ENCODE measurements at places on chromosomes 1 and 21.

DNA sequence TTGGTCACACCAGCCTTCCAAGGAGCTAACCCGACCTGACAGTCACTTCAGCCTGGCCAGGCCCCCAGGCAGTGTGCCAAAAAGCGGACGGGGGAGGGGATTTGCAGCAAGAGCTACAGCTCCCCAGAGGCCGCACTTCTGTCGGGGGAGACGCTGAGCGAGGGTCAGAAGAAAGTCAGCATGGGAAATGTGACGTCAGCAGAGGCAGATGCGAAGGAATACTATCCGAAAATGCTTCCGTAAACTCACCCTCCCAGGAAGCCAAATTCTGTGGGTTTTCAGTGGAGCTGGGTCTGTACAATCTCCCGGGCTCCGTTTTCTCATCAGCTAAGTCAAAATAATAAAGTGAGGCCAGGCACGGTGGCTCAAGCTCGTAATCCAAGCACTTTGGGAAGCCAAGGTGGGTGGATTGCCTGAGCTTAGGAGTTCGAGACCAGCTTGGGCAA lies 28.5 kb upstream of the ECE1 start:
- no peak for DNase-seq

GRCh38 chr1:109959974-109960744 lies 24.4 kb upstream of the AHCYL1 start:
- DNase-seq, result peak; percentile 48

GRCh38 chr1:40606978-40607377 lies 58.5 kb downstream of the RIMS3 start:
- no peak for DNase-seq

DNA sequence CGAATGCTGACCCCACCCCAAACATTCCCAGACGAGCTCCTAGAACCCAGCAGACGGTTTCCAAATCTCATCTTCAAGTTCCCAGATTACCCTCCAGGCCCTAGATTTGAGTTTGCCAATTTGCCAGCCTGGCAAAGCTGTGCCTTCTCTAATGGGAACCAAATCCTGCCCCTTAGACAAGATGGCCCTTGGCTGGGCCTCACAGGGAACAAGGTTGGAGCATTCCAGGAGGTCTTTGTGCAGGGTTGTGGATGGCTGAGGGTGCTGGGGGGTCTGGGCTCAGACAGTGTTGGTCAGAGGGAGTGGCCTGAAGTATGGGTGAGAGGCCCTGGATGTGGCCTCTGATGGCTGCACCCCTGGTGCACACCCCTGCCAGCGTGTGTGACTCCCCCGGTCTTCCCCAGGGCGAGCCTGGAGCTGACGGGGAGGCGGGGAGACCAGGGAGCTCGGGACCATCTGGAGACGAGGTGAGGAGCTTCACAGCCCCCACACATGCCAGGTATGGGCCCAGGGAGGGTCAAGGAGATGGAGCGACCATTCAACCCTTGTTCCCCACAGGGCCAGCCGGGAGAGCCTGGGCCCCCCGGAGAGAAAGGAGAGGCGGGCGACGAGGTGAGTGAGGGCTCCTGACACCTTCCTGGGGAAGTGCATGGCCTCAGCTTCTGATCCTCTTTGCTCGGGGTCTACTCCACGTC lies 10.2 kb downstream of the COL6A1 start:
- DNase-seq, result no peak

GRCh38 chr1:208874915-208875314 lies 630.7 kb upstream of the PLXNA2 start:
- DNase-seq, result no peak

DNA sequence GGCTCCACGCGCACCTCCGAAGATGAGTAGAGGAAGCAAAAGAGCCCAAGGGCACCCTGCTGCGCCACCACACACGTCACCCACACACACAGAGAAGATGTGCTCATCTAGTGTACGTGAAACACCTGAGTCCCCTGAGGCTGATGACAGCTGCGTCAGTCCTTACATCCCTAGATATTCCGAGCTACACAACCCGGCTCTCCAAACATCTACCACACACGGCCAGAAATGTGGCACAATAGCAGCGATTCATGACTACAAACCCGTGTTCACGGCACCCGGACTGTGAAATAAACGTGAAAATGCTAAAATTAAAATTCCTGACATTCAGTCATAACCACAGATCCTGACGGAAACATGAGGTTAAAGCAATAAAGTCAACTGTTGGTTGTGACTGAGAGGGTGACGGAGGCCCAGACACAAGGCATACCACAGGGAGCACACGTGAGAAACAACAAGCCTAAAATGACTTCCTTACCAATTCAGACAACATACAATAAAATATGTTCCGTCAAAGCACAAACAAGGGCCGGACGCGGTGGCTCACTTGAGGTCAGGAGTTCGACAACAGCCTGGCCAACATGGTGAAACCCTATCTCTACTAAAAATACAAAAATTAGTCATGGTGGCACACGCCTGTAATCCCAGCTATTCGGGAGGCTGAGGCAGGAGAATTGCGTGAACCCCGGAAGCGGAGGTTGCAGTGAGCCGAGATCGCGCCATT lies 7.3 kb downstream of the SSU72 start:
- DNase-seq, result no peak

GRCh38 chr1:978069-978834 lies 3.6 kb downstream of the PERM1 start:
- DNase-seq, result no peak

DNA sequence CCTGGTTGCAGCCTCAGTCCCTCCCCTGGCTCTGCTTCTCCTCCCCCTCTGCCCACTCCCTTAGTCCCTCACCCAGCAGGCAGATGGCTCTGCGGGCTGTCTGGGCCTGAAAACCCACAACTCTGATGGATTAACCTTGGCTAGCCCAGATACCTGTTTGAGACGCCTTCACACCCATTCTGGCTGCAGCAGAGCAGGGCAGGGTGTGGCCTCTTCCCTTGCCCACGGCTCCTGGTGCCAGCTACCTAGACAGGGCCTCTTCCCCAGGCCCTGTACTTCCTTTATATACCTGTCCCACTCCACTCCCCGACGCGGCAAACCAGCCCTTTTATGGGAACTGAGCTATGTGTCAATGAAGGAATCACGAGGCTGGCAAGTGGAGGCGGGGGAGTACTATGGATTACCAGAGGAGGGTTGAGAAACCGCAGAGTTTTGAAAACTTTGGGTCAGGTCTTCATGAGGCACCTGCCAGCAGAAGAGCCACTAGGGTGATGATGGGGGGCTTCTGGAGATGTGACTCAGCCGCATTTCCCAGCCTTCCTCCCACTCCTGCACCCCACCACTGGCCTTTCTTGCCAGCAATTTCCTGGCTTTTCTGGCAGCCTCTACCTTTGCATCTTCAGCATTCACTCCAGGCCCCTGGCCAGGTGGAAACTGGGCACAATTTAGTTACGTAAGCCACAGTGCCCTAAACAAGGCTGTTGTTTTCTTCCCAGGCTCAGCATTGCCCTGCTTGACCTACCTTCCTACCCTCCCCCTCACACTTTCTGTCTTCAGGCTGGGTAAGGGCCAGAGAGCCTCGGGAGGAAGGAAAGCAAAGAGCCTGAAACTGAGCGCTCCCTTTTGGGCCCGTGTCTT lies at the start of gene CHI3L1:
CHI3L1 (minus strand) TSS at position 259 of the 858 bp plus-strand sequence; CDS start at position 178, 81 bp downstream.
- no peak for DNase-seq

GRCh38 chr1:8152731-8153702 lies 126.9 kb upstream of the ERRFI1 start:
- no peak for DNase-seq

GRCh38 chr1:241654641-241655040 lies 2.6 kb downstream of the WDR64 start:
- DNase-seq, result no peak

DNA sequence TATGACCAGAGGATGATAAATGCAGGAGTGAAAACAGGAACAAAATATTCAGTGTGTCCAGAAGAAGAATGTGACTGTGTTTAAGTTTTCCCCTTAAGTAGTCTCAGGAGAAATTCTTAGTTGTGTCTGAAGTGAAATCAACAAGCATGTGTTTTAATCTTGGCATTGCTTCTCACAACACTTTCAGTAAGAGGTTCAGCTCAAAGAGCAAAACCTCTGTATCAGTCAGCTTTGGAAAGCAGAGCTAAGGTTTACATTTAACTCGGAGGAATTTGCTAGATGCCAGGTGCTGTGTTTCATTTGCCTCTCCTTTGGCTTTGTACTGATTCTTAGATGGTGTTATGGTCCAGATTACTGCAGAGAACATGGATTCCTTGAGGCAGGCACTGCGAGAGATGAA lies 28.6 kb downstream of the CC2D1B start:
- no peak for DNase-seq

DNA sequence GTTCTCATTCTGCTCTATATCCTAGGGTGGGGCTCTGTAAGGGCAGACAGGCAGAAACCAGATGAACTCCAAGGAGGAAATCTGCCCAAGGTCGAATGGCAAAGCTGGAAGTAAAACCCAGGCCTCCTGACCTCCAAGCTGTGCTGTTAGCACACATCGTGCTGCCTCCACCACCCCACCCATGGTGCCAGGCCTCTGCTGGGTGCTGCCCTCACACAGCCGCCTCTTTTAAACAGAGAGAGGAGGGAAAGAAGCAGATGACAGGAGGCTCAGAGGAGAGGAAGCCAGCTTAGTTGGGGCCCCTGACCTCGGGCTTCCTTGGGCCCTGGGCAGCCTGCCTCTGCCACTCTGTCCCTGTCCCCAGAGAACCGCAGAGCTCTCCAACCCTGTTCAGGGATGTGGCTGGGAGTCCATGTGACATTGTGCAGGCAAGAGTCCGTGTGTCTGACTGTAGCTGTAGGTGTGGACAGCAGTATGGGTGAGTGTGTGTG lies 1.1 kb downstream of the SYNC start:
- no peak for DNase-seq

- DNase-seq, result no peak
Observed at GRCh38 chr1:89739013-89739843, 81.6 kb upstream of the LRRC8D start.

- DNase-seq, result no peak
Observed at GRCh38 chr1:97441966-97442365, 478.9 kb downstream of the DPYD start.

- peak; percentile 81 for DNase-seq
Observed at GRCh38 chr1:37476460-37477197, 2.2 kb downstream of the ZC3H12A start.

DNA sequence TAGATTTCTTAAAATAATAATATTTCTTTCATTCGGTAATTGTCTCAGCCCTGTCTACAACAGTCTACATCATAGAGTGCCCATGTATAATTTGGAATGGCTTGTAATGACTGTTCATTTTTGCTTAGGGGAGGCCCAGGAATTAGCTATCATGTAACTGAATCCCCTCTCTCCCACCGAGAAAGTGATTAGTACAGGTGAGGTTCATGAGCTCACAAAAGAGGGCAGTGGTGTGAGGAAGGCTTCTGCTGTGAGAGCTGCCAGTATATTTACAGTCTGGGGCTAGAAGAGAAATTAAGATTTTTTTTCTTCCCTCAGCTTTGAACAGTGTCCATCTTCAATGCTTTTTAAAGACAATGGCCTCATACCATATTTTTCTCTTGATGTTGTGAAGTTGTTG lies 340.7 kb downstream of the ADGRL2 start:
- no peak for DNase-seq

DNA sequence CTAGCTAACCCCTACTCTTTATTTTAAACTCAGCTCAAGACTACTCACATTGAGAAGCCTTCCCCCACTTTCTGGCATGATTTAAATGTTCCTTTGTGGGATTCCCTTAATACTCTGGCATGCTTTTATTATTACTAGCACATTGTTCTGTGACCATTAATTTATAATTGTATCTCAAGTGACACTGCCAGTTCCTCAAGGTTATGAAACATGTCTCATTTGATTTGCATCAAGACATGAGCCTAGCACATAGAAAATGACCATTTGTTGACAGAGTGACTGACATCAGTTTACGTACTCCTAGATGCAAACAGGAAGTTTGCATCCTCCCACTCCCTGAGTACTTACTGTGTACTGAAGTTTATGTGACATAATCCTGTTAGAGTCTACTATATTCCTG lies 15.2 kb downstream of the RGS4 start:
- no peak for DNase-seq

DNA sequence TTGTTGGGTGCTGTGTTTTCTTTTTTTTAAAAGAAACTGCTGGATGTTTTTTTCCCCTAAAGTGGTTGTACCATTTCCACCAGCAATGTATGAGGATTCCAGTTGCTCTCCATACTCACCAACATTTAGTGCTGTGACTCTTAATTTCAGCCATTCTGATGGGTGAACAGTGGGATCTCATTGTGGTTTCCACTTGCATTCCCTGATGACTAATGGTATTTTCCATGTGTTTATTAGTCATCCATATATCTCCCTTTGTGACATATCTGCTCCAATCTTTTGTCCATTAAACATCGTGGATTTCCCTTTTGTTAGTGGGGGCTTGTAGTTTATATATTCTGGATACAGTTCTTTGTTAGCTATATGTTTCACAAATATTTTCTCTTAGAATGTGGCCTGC lies 206.0 kb downstream of the CAMTA1 start:
- no peak for DNase-seq

GRCh38 chr1:201261771-201262547 lies 21.3 kb upstream of the PKP1 start:
- no peak for DNase-seq

DNA sequence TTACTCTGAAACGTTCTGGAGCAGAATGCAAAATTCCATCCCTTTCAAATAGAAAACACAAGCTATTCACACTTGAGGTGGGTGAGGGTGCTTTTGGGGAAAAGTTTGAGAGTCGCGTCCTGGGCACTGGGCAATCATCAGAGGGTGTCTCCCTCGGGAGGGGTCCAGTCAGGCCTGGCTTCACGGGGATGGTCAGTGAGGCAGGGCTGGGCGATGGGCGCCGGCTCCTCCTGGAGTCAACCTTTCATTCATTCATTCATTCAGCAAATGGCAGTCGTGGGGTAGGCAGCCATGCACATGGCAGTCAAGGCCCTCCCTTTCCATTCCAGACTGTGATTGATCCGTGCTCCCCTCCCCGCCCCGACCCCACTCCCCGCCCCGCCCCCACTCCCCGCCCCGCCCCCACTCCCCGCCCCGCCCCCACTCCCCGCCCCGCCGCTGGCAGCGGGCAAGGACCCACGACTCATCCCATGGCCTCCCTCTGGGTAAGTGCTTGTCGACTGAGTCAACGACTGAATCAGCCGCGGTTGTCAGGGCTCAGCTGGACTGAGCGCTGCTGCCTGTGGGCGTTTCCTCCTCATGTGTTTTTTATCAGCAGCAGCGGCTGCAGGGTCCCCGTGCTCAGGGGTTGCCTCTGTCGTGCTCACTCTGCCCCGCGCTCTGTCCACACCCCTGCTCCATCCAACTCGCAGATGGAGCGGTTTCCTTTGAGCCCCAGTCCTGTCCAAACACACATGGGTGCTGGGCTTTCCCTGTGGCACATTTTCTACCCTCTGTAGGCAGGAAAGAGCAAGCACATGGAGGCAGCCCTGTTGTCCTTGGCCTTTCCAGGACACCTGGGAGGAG lies 12.5 kb upstream of the SPSB1 start:
- peak; percentile 83 for DNase-seq

Data from AG09319 (cell line).